GM18507 (cell line): ENCODE measurements at places on chromosomes 2 and 18.

- no peak for DNase-seq
Measured at GRCh38 chr2:169892951-169893350, 65.7 kb downstream of the UBR3 start.

DNA sequence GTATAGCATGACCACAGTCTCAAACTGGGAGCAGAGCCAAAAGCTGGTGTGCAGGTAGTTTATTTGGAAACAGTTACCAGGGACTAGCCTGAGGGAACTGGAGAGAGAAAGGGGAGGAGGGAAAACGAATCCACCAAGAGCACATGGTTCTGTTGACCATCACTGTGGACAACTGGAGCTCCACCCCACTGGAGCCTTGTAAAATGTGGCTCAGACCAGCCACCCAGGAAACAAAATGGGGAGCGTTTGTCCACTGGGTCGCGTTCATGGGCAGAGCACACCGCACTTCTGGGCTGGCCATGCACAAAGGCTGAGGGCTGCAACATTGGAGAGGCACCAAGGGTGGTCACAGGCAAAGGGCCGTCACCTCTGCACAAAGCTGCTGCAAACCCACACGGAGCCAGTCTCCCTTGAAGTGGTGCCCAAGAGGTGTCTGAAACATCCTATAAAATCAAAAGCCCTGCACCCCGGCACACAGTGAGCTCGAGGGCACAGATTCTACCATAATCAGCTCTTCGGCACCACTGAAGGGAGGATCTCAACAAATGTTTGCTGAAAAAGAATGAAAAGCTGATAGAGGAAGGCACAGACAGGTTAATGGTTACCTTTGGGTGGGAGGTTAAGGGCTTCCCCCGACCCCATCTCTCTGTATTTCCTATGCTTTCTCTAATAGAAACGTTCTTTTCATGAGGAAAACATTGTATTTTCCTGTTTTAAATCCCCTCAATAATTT, 192.9 kb downstream of the INHBB start:
- DNase-seq: no peak

DNA sequence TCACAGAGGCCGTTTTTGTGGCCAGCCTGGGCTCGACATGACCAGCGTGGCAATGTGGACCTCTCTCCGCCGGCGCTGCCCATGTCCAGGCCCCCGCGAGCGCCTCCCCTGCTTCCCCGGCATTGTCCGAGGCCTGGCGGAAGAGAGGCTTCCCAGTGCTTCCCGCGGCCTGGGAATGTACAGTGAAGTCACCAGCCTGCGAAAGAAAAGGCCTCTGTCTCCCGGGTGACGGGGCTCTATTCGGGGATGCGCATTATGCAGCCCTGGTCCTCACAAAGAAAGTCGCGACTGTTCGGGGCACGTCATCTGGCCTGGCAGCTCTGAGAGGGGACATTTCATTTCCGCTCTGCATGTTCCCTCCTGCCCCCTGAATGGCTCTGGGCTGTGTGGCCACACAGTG, 109.2 kb upstream of the AGAP1 start:
- no peak for DNase-seq

GRCh38 chr2:242085941-242086621, 216.6 kb downstream of the RTP5 start:
- DNase-seq: no peak

GRCh38 chr2:86625096-86625495, 1.4 kb upstream of the RNF103 start:
- no peak for DNase-seq

- no peak for DNase-seq
Measured at GRCh38 chr2:179290329-179290728, 25.7 kb upstream of the SESTD1 start.

DNA sequence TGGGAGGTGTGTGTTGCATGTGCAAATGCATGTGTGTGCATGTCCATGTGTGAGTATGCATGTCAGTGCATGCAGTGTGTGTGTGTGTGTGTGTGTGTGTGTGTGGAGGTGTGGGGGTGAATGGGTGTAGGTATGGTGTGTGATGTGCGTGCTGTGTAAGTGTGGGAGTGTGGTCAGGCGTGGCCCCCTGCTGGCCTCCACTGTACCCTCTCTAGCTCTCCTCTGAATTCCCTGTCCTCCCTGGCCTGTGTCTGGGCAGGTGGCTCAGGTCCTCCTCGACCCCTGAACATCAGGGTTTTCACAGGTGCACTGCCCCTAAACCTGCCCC, 230.2 kb downstream of the CELF4 start:
- no peak for DNase-seq

- DNase-seq: no peak
Measured at GRCh38 chr2:40028792-40029488, 249.9 kb upstream of the THUMPD2 start.

DNA sequence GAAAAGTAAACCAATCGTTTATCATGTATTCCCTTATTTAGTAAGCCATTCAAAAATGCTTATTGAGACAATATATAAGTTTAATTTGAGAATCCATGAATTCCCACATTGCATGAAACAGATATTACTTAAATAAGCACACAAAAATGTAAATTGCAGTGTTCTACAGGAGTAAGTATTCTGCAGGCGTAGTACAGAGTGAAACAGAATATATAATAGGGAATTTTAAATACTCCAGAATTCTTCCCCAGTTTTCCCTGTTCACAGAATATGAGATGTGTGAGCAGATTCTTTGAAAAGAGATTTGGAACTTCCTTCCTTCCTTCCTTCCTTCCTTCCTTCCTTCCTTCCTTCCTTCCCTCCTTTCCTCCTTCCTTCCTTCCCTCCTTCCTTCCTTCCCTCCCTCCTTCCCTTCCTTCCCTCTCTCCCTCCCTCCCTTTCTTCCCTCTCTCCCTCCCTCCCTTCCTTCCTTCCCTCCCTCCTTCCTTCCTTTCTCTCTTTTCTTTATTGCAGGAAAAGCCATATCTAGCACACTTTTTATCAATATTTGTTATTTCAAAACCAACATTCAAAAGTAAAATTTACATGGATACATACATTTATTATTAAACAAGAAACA, 977.7 kb upstream of the LRRTM1 start:
- no peak for DNase-seq

GRCh38 chr2:146669735-146670134, 1175.1 kb upstream of the ACVR2A start:
- no peak for DNase-seq

- DNase-seq: no peak
Measured at GRCh38 chr2:222427646-222428301, 3.4 kb downstream of the SGPP2 start.

- DNase-seq: no peak
Measured at GRCh38 chr2:85890522-85891176, 1.9 kb upstream of the ST3GAL5 start.

- DNase-seq: no peak
Measured at GRCh38 chr2:134586326-134586965, 132.4 kb downstream of the TMEM163 start.

DNA sequence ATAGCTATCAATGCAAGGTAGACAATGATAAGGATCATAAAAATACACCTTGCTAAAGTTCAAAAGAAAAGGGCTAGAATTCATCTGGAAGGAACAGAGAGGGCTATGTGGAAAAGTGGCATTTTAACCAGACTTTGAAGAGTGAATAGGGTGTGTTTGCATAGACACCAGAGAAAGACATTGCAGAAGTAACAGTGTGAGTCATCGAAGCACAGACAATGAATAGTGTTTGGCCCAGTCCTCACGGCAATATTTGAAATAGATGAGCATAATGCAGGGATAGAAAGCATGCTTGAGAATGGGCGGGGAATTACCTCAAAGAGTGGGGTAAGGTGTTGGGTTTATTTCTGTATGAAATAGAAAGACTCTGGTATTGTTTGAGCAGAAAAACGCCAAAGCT, 24.2 kb downstream of the MYT1L start:
- DNase-seq: no peak

- DNase-seq: no peak
Measured at GRCh38 chr2:18200771-18201170, 322.3 kb downstream of the KCNS3 start.

- DNase-seq: no peak
Measured at GRCh38 chr2:241148239-241148638, 1.0 kb downstream of the PASK start.
